Activated T-cell treated with anti-CD3 and anti-CD28 coated beads, Interleukin-2, amount 50 U/mL, for 72 hours (primary cell): ENCODE measurements at places on chromosomes 11 and 22. TPM values are rescaled to one million over a fixed set of nuclear protein-coding genes. Genes with fewer than 3 reads are reported as not detected.
A peak's percentile ranks its signal among the peaks of the same experiment; 100 is the strongest.

TSGA10IP gene
- not detected for total RNA-seq

SYCE3 gene
- 1.7 TPM for total RNA-seq

GRCh38 chr11:98307827-98308491 is 712.8 kb upstream of the CNTN5 start:
- no peak for DNase-seq

DNA sequence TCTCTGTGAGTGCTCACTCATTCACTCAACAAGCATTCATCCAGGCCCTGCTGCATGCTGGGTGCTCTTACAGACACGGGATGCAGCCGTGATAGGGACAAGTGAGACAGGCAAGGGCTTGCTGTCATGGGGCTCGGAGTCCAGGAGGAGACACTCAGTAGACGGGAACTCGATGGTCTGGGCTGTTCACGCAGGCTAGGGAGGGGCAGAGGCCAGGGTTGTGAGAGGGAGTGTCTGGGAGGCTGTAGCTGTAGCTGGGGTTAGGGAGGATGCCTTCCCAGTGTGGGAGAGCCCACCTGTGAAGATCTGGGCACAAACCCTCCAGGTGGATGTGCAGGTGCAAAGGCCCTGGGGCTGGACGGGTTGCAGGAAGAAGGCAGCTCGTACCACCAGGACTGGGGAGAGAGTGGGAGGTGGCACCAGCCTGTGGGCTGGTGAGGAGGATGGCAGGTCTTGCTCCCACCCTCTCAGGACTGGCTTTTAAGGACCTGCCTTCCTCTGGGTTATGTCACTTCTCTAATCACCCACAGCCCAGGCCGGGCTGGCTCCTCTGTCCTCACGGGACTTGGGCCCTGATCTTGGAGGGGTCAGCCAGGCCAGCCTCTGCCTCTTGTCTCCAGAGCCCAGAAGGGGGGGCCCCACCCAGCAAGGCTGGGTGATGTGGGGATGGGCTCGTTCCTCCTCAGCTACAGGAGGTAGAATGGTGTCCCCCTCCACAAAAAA is 24.1 kb downstream of the FGF4 start:
- DNase-seq, result no peak

- no peak for DNase-seq
Measured at GRCh38 chr11:46034041-46034440, 87.2 kb downstream of the PHF21A start.

DNA sequence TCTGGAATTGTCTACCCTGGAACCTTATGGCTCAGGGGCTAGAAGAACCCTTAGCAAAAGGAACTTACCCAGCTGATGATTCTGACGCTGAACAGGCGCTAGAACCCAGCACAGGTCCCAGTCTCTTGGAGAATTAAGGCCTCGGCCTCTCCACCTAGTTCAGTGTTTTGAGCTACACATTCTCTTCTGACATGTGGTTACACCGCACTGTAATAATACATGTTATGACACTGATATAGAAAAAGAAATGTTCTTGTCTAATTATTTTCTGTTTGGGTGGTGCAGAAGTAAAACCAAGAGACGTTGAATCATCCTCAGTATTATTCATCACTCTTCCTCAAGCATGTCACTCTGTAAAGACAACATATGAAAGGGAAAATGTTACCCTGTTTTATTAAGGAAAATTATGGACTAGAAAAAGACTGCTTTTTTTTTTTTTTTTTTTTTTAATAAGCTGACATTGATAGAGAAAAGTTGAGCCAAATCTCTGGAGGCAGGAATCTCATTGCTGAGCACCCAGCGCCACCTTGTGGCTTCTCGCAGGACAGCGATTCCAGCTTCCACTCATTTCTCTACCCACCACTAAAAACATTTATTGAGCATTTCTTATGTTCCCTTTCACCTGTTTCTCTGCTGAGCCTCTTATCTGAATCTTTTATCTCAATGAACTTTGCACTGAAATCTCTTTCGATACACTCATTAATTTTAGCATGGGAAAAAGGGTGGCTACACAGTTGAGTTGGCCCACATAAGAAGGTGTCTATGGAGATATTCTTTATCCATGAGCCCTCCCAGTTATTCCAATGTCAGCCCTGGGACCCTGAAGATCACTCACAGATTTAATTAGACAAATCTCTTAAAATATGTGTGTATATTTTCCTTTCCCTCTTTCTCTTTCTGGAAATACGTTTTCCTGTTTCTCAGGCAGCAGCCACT is 12.6 kb upstream of the APLNR start:
- peak; percentile 58 for DNase-seq

DNA sequence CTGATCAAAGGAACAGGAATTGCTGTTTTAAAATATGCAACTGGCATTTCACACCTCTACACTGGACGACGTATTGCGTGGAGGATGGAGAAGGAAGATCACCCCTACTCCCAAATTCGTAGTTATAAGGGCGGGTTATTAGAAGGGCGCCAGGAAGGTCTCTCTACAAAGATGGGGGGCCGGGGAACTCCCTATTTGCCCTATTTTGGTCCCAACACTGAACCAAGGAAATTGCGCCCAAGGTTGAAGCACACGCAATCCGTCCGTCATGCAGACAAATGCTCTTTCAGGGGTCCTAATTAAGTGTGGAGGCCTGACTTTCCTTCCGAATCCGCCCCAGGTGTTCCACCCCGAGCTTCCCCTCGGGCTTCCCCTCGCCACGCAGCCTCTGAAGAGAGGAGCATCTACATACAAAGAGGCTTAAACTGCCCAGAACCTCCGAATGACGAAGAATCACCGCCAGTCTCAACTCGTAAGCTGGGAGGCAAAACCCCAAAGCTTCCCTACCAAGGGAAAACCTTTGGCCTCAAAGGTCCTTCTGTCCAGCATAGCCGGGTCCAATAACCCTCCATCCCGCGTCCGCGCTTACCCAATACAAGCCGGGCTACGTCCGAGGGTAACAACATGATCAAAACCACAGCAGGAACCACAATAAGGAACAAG is 396 bp downstream of the NPAT start:
- DNase-seq, result no peak
